Fibroblast of mammary gland (primary cell): ENCODE measurements at places on chromosomes 4 and X.
A peak's percentile ranks its signal among the peaks of the same experiment; 100 is the strongest.

DNA sequence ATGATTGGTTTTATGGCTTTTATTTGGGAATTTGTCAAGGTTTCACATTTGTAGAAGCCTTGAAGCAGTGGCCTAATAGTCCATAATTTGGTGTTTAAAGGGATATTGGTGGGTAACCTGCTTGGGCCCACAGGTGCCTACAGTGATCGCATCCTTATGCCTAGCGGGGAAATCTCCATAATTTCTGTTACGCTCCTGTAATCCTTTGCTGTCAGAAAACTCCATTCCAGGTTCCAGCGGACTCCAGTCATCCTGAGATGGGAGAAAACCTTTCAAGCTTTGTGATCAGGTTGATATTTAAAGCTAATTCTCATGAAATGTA is 257.0 kb upstream of the JADE1 start:
- no peak for DNase-seq

DNA sequence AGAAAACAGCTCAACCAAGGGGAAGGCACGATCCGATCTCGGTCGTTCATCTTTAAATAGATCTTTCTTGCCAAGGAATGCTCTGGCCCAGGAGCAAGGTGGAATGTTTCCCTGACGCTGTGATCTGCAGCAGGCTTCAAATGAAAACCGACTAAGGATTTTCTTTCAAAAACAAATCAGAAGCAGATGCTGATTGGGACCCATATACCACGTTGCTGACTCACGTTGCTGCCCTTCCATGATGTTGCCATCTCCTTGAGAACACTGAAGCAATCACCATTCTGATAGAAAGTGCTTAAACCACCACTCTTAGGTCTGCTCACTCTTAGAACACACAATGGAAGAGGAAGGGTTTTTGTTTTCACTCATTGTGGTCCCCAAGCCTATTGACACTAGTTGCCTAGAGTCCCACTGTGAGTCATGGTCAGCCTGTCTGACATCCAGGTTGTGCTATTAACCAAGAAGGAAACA is 26.1 kb downstream of the LAMTOR3 start:
- DNase-seq = peak; percentile 86

DNA sequence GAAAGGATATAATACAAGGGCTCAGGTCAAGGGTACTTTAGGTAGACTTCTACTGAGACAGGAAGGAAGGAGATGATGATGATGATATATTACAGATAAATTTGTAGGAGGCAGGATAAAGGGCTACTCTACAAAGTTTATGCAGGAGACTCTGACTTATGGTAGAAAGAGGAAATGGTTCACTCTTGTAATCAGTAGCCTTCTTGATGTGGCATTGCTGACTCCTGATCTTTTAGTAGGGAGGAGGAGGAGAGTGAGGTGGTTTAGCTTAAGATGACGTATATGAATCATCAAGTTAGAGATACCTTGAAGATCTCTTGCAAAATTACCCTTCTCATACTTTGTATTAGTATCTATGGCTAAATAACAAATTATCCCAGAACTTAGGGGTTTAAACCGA is 4.7 kb downstream of the BLTP1 start:
- DNase-seq = no peak

DNA sequence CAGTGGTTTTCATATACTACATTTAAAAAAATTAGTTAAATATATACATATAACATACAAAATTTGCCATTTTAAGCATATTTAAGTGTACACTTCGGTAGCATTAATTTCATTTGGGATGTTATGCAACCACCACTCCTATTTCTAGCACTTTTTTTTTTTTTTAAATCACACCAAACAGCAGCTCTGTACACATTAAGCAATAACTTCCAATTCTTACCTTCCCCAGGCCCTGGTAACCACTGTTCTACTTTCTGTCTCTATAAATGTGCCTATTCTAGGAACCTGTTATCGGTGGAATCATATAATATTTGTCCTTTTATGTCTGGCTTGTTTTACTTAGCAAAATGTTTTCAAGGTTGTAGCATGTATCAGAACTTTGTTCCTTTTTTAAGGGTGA is 39.1 kb downstream of the TMEM164 start:
- no peak for DNase-seq

GRCh38 chr4:111046811-111047210 is 423.9 kb upstream of the PITX2 start:
- DNase-seq = no peak

GRCh38 chr4:162610116-162610515 is 446.3 kb upstream of the FSTL5 start:
- no peak for DNase-seq

DNA sequence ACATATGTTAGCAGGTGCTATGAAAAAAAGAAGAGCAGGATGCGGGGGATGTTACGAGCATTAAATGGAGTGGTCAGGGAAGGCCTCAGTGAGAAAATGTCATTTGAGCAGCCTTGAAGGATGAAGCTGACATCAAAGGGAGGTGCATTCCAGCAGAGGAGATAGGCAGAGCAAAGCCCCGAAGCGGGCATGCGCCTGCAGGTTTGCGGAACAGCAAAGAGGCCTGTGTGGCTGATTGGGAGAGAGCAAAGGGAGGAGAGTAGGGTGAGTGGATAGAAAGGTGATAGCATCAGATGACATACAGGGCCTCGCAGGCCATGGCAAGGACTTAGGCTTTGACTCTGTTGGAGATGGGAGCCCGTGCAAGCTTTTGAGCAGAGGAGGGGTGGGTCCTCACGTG is 95.4 kb upstream of the GPR50 start:
- no peak for DNase-seq
